ENCODE measurements at places on chromosomes 3 and 15.

- DNase-seq, result no peak
Measured at GRCh38 chr3:113602836-113603235, 70.5 kb downstream of the SIDT1 start.

DNA sequence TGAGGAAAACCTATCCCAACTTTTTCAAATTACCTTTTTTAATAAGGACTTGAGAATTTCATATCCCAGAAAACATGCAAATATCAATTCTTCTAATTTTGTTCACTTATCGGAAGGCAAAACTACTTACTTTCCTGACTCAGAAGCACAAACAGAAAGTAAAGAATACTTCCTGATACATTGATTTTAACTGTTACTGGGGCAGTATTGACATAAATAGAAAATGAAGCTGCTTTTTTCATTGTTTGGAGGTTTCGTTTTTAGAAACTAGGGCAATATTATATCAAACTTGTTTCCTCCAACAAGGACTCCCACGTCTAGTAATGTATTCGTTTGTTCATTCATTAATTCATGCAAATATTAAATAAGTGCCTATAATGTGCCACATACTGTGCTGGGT lies 19.1 kb downstream of the PAQR9 start:
- DNase-seq, result no peak

DNA sequence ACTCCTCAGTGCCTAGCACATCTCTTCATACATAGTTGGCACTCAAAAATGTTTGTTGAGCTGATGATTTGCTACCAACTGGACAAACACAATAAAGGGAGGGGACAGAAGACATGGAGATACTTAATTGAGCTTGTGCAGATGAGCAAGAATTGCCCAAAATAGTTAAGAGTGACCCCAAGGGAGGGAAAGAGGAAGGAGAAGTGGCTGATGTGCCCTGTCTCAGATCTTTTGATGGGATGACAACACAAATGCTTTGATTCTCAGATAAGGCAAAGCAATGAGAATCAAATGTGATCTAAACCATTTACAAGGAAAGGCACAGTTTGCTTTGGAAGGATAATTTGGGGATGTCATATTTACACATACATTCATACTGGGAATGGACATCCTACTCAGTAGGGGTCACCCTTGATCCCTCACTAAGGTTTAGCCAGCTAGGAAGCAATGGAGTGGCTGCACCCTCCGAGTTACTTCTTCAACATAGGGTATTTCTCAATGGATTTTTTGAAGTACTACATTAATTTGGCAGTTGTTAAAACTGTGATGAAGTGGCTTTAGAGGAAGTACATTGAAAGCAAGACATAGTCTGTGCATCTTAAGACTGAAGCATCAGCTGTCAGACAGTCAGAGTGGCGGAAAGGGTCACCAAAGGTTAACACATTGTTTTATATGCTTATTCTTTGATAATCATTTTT lies 21.9 kb upstream of the SSR3 start:
- DNase-seq, result no peak

GRCh38 chr3:184741798-184742675 lies 30.2 kb upstream of the MAGEF1 start:
- no peak for DNase-seq

DNA sequence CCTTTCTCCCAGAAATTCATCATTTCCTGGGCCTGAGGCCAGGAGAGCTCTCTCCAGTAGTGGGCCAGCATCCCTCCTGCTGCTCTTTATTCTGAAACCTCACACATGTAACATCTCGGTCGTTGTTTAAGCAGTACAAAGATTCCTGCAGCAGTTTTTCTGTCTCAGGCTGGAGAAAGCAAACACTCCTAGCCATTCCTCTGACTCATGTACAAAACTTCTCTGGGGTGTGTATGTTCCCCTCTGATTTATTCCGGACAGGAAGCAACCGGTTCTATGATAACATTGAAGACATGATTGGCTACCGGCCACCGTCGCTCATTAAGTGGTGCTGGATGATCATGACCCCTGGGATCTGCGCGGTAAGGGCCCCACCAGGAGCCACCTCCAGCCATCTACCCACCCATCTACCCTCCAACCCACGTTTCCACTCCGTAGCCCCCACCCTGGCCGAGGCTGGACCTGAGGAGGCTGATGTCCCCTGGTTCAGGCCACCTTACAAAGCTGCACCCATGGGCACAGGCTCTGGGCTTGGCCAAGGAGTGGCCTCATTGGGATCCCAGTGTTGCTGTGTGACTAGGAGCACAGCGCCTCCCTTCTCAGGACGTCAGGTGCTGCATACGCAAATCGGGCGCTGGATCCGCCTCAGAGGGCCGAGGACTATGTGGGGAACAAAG lies 58.6 kb upstream of the SLC6A1 start:
- DNase-seq, result no peak

Data from stimulated activated CD4-positive, alpha-beta T cell treated with anti-CD3 and anti-CD28 coated beads, TNF-alpha, amount 100 ng/mL, for 4 hours (primary cell).